ENCODE measurements at places on chromosomes 1 and 21. TPM values are rescaled to one million over a fixed set of nuclear protein-coding genes. Genes with fewer than 3 reads are reported as not detected.
A peak's percentile ranks its signal among the peaks of the same experiment; 100 is the strongest.

DNA sequence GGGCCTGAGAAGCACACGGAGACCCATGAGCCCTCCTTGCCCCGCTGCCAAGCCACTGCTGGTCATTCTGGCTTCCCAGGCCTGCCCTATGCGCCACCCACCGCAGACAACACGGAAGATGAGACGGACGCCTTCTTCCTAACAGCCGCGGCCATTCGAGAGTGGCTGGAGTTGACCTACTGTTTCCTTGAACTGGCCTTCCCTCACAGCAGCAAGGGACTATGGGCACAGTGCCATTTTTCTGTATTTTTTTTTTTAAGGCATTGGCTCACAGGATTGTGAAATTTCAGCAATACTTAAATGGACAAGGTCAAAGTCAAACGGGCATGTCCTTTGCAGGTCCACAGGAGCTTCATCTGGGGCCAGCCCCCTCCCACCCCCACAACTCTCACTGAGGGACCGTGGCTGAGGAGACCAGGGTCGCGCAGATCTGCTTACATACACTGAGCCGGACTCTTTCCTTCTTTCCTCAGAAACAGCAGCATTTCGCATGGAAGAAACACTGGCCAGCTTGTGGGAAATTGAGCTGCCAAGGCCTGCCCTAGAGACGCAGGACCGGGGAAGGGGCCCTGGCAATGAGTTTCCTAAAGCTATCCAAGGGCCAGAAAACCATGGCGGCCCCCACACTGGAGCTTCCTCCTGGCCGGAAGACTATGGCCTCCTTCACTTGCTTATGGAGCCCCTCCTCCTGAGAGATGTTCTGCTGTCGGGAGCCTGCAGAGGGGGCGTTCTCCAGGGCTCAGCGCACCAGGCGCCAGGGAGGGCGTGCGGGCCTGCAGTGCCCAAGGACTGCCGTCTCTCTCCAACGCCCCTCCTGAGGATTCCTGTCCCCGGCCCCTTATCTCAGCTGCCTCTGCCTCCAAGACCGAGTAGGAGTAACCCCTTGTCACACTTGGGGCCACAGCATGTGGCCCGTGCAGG lies 98.9 kb downstream of the PGBD5 start:
- DNase-seq, result no peak

DNA sequence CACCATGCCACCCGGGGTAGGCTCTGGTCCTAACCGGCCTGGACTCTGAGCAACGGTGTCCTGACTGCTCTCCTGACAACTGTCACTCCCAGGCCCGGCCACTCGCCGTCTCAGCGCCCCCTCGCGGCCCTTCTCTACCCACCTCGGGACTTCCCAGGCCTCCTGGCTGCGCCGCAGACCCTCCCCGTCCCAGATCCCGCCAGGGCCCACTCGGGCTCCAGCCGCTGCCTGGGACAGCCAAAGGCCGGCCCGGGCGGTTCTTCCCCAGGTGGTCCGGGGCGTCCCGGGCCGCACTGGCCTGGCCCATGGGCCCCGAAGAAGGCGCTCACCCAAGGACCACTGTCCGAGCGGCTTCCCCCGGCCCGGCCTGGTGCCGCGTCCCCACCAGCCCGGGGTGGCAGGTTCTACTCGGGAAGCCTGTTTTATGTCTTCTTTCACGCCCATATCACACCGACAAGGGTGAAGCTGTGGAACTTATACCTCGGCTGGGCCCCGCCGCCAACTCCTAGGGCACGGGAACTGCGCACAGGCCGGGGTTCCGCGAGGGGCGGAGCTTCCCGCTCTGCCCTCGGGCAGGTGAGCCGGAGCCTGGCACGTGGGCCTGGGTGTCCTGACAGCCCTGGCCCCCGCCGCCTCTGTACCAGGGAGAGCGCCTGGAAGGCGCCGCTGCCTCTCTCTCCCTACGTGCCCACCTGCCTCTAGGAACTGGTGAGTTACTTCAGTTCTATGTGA lies 138.3 kb downstream of the TTLL7 start:
- DNase-seq, result peak; percentile 71

Gene LCE2C
- total RNA-seq, result not detected

Gene FLG2
- total RNA-seq, result not detected

Gene SLC30A2
- not detected for total RNA-seq

Gene MATN1
- total RNA-seq, result 0.18 TPM

DNA sequence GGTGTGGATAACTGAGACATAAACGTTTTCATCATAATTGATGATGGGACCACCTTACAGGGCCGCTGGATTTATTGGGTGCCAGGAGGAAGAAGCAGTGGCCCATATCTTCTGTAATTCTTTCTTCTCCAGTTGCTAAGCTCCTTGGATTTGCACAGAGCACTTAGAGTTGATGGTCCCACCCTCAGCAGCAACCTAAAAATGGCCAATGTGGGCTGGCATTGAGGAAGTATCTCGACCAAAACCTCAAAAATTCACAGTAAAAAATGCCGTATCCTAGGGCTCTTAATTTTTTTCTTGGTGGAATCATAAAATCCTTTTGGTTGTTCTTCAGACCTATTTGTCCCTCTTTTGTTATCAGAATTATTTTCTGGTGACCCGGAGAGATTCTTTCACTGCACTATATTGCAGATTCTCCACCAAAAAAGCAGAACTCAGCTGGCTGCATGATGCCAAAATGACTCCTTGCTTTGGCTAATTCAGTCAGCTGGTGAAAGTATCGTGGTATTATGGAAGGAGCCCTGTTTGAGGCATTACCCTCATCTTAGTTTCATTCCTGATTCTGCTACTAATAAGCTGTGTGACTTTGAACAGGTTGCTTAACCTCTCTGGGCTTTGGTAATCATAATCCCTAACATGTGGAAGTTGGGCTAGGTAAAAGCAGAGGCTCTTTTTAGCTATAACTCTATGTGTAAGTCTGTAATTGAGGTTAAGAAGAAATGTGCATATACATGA lies 27.6 kb downstream of the KIRREL1 start:
- no peak for DNase-seq

GRCh38 chr1:54975356-54976108 lies 4.9 kb upstream of the TMEM61 start:
- DNase-seq, result no peak

DNA sequence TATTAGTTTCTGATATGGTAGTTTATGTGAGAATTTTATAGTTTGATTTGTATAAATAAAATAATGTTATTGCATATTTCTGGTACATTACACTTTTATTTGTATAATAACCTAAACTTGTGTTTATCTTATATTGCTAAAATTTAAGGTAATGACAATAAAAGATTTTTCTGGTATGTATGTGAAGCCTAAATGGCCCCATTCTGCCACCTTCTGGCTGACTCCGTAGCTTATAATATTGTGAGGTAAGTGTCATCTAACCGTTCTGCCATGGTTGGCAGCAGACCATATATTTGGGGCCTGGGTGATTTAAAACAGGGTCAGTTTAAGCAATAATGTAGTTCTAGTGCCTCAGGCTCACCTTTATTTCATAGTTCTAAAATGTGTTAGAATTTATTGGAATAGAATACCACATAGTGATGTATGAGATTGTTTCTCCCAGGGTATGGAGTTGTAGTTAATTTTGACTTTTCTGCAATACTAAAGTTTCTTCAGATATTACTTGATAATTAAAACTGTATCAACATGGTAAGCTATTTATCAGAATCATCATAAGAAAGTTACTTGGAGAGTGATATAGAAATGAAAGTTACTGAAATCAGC lies 21.2 kb upstream of the PRKACB start:
- DNase-seq, result peak; percentile 71

GRCh38 chr1:187682112-187682511 lies 853.4 kb downstream of the PLA2G4A start:
- no peak for DNase-seq

DNA sequence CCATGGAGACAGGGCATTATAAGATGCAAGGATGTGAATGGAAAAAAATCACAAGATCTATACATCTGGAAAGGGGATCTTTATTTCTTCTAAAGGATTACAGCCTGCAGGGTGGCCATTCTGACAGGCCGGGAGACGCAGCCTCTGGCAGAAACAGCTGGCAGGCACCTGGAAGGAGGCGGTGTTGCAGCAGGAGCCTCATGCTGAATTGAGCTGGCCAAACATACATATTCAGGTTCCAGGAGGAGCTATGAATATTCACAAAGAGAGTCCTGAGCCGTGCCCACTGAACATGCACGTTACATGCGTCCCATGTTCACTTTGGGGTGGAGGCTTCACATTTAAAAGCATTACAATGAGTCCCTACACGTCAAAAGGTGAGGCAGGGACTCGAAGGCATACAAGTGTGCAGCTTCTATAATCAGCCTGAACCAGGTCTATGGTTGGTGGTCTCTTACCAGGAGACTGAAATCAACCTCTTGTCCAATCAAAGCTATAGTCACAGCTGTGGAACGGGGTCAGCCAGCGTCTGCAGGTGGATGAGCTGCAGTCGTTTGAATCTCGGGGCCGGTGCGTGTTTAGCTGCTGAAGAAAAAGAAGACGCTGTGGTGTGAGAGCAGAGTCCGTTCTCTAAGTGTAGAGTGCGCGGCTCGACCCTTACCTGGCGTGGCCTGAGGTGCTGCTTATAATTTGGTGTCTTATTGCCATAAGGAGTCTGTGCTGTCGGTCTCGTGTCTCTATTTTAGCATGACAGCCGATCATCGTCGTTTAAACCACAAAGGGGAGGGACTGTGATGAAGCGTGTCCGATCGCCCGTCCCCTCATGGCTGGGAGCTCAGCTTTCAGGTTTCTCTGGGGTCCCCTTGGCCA lies 183.0 kb downstream of the ETS2 start:
- no peak for DNase-seq

GRCh38 chr1:5756434-5757186 lies 235.6 kb downstream of the NPHP4 start:
- no peak for DNase-seq

DNA sequence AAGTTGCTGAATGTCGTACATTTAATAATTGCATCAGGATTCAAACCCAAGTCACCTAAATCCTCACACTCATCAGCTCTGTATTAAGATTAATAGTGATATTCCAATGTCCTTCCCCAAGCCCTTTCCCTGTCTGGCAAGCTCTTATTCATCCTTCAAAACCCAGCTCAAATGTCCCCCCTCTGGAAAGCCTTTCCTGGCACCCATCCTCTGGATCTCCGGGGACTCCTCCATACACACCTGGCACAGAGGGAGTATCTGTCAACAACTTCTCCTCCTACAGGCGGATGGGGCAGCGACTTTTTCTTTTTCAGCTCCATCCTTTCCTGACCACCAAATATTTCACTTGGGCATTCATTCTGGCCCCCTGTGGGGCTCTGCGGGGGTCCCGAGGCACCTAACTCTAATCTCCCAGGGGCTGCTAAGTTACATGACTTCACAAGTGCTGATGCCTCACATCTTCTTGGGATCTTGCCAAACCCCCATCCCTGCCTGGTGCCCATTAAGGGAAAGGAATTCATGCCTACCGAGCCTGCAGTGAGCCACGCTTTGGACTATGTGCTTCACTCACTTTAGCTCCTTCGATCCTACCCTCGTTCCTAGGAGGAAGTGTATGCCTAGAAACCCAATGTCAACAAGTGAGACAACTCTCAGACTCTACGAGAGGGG lies 15.2 kb downstream of the TINAGL1 start:
- DNase-seq, result no peak

DNA sequence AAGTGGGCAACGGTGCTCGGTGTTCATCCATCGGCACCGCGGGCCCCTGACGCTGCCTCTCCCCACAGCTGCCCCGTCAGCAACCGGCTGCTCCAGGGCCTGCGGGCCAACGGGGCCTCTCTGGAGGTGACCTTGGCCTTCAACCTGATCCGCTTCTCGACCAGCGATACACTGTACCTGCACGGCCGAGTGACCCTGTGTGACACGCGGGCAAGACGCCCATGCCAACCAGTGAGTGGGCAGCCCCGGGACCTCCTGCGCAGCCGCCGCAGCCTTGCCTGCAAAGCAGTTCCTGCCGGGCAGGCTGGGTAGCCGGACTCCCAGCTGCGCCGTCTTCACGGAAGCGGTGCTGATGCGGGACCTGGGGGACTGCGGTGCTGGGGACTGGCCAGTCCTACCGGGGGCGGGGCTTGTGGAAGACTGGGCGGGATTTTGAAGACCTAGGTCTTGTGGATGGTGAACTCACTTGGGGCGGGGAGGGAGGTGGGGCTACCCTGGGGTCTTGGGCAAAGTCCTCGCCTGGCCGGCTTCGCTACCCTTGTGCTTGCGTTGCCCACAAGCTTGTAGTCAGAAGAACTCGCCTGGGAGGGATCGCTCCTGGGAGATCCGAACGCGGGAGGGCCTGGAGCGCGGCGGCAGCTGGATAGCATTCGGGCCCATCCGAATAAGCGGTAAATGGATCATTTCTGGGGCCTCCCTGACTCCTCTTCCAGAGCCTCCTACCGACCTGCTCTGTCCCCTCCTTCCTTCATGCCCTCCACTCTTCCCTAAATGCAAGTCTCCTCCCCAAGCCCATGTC lies 8.8 kb upstream of the CEP85 start:
- DNase-seq, result no peak

- no peak for DNase-seq
Observed at GRCh38 chr1:81703391-81703755, 97.4 kb upstream of the ADGRL2 start.

GRCh38 chr1:155173478-155174323 lies at the start of gene TRIM46:
TRIM46 (plus strand) TSS chr1:155173849; CDS start chr1:155173967, 118 bp downstream.
- DNase-seq, result peak; percentile 63

DNA sequence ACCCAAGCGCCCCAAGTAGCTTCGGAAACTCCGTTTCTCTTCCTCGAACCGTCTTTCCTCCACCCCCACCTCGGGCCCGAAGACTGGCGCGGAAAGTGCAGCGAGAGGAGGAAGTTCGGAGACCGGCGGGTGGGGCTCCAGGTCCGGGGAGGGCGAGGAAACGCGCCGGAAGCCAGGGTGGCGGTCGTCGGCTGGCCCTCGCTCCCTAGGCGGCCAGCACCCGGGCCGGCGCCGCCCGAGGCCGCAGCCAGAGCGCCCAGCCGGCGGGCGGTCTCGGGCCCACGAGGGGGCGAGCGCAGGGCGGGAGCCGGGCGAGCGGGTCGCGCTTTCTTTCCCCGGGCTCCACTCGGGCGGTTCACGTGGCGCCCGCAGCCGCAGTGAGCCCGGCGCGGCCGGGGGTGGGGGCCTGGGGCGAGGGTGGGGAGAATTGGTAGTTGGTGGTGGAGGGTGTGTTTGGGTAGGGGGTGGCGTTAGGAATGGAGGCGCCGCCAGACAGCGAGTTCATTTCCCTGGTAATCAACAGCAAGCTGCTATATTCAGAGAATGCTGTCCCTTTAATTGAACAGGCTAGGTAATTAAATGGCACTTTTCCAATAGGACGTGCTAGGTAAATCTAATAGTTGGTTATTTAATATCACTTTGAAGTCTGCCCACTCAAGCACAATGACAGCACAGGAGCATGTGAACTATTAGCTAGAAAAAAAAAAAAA lies 6.7 kb downstream of the LMO4 start:
- peak; percentile 34 for DNase-seq

Data from SK-MEL-5 (cell line).